NCI-H748 treated with DMSO at 0.1 percent for 48 hours (cell line): ENCODE measurements at places on chromosomes 12 and 14.

DNA sequence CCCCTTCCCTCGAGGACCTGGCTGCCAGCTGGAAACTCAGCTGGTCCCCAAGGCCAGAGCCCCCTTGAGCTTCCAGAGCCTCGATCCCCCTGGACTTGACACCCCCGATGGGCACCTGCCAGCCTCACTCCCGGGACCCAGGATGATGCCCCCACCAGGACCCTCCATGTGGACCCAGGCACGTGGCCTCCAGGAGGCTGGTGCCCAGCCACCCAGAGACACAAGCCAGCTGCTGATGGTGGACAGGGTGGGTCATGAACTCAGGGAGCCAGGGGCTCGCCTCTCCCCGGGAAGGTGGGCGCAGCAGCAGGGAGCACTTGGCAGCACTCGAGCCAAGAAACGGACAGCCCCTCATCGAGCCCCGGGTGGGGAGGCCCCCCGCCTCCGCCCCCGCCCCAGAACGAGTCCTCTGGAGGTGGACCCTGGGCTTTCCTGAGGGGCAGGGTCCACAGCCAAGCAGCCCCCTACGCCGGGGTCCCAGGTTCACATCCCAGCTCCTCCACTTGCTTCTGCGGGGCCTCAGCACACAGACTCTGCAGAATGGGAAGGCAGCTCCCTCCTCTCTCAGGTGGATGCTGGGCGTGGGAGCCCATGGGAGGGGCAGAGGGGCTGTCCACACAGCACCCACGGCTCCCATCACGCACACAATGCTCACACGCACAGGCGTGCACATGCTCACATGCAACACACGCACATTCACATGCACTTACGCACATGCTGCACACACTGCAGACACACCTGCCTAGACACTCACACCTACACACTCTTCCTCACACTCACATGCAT, 12.1 kb downstream of the C14orf180 start:
- DNase-seq: no peak

- no peak for DNase-seq
Observed at GRCh38 chr14:22070119-22070982, 396.7 kb upstream of the OR4E1 start.

GRCh38 chr12:21771311-21771710, 3.2 kb downstream of the KCNJ8 start:
- DNase-seq: no peak

GRCh38 chr14:96016501-96017160, 22.5 kb upstream of the C14orf132 start:
- DNase-seq: peak; percentile 79

- DNase-seq: no peak
Observed at GRCh38 chr14:59356312-59356711, 108.9 kb downstream of the GPR135 start.

- no peak for DNase-seq
Observed at GRCh38 chr12:45665941-45666340, 63.6 kb upstream of the ARID2 start.

DNA sequence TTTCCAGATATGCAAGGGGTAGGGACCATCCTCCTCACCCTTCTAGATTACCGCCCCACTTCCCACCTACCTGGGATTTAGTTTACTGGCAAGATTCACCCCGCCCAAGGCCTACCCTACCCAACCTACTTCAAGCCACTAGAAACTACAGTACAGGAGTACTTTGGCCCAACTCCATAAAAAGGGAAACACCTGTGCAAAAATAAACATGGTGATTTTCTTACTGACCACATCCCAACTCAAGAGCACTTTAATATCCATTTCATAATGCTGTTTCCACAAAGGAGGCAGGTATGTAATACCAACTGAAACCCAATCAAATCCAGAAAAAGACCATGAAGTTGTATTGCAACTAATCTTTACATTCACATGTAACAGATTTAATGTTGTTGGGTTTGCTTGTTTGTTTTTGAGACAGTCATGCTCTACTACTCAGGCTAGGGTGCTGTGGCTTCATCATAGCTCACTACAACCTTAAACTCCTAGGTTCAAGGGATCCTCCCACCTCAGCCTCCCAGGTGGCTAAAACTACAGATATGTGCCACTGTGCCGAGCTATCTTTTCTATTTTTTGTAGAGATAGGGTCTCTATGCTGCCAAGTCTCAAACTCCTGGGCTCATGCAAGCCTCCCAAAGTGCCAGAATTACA, 41.7 kb upstream of the RAP1B start:
- no peak for DNase-seq

DNA sequence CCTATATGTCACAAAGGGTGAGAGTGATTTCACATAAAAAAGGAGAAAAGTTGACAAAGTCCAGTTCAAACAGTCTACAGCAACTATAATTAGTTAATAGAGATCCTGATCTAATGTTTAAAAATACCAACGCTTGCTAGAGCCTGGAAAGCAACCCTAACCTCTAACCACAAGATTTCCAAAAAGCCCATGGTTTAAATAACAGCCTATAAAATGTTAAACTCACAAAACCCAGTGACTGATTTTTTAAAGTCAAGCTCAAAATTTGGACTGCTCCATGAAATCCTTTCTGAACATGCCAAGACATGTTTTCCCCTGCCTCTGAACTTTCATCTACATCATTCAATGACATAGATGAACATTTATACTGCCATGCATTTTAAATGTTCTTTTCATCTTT, 81.6 kb downstream of the PLEKHG7 start:
- no peak for DNase-seq

DNA sequence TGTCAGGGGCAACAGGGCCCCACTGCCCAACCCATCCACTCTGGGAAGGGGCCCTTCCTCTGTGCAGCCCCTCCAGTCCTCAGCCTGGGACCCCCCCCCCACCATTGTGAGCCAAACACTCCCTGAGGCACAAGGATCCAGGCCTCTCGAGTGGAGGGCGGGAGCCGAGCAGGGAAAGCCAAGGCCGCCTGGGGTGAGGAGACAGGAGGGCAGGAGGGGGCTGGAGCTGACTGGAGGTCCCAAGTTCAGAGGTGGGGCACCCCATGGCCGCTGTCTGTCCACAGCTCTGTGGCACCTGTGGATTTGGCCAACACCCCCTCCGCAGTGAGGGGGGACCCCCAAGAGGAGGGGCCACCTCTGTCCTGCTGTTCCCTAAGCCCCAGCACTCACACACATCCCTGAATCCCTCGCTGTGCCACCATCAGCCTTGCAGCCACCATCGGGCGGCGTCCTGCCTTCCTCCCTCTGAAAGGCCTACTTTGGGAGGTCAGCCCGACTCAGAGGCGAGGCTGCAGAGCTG, 25.4 kb upstream of the C14orf180 start:
- DNase-seq: no peak

DNA sequence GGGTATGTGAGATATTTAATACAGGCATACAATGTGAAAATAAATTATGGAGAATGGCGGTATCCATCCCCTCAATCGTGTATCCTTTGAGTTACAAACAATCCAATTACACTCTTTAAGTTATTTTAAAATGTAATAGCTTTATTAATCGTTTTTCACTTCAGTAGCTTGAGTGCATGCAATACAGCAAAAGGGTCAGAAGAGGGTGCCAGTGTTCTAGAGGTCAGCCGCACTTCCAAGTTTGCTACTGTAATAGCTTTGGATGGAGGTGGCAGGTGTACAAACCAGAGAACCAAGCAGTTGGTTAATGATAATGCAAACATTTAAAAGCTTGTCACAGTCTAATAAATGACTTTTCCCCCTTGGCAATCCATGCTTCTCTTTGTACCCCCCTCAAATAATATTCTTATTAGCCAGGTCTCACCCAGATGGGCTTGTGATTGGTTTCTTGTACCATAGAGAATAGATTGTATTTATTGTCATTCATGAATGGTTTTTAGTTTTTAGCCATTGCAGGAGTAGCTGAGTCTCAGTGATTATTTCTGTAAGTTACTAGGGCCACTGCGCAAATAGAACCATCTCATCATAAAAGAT, 127.0 kb downstream of the ERC1 start:
- DNase-seq: peak; percentile 70

DNA sequence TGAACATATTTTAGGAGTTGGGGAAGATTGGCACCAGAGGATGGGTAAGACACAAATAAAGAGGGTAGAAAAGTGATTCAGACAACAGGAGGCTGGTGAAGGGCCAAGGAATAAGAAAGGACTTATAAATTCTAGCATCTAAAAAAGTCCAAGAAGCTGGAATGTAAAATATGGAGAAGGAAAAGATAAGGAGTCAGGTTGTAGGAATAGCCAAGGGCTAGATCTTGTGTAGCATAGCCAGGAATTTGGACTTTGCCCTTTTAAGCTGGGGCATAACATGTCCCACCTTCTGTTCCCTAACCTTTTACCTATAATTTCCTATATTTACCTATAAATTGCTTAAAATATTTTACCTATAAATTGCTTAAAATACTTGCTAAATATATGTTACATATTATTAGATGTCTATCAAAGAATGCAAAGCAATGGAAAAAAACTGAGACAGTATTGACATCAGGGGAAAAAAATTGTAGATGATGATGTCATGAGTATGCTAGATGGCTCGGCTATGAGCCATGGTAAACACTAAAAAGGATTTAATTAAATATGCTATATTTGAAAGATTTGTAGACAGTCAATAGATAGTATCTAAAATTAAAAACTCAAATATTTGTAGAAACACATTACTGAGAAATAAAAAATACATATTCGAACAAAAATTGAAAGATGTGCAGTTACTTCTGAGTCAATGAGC, 99.7 kb upstream of the PLEKHG7 start:
- DNase-seq: no peak

DNA sequence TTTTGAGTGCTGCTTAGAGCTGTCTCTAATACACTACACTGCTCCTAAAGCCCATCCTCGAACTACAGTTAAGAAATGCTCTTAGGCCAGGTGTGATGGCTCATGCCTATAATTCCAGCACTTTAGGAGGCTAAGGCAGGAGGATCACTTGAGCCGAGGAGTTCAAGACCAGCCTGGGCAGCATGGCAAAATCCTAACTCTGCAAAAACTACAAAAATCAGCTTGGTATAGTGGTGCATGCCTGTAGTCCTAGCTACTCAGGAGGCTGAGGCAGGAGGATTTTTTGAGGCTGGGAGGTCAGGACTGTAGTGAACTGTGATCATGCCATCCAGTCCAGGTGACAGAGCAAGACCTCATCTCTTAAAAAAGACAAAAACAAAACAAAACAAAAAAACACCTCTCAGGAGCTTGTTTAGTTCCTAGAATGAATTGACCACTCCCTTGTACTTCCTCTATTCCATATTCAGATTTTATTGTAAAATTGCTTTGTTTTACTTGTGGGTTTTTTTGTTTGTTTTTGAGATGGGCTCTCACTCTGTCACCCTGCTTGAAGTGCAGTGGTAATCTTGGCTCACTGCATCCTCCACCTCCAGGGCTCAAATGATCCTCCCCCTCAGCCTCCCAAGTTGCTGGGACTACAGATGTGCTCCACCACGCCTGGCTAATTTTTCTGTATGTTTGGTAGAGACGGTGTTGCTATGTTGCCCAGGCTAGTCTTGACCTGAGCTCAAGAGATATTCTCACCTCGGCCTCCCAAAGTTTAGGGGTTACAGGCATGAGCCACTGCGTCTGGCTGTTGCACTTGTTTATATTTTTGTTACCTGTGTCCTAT, 13.6 kb downstream of the MDM2 start:
- no peak for DNase-seq

DNA sequence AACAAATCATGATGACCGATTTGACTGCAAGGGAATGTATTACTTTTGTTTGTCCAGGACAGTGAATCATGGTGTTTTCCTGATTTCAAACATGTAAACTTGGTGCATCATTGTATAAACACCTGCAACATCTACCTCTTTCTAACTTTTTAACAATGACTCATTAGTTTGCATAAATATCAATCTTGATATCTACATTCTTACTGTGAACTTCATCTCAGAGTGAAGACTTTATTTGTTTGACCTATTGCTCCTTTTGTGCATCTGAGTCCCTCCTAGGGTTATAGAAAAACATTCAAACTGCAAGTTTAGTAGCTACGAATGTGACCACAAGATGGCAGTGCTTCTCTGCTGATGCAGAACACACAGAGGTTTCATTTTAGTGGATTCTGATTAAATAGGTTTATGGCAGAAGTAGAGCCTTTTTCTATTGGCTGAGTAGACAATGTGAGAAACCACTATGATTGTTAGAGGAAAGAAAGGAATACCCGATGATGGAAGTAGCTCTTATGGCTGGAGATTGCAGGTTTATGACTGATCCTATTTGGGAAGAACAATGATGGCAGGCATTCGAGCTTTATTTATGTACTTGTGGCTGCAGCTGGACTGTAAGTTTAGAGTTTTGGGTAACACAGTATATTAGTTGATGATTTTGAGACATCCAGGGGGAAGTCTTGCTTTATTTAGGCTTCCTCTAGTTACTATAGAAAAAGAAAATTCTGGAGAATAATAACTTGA, 244.2 kb upstream of the OR4E1 start:
- peak; percentile 5 for DNase-seq

GRCh38 chr12:13777374-13777773, 204.0 kb downstream of the GRIN2B start:
- DNase-seq: no peak

DNA sequence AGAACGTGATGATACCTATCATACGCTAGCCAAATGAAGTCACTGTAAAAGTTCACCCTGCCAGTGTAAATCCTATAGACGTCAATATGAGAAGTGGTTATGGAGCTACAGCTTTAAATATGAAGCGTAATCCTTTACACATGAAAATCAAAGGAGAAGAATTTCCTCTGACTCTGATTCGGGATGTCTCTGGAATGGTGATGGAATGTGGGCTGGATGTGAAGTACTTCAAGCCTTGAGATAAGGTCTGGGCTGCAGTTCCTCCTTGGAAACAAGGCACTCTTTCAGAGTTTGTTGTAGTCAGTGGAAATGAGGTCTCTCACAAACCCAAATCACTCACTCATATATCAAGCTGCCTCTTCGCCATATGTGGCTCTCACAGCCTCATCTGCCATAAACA, 53.1 kb upstream of the NAP1L1 start:
- no peak for DNase-seq

DNA sequence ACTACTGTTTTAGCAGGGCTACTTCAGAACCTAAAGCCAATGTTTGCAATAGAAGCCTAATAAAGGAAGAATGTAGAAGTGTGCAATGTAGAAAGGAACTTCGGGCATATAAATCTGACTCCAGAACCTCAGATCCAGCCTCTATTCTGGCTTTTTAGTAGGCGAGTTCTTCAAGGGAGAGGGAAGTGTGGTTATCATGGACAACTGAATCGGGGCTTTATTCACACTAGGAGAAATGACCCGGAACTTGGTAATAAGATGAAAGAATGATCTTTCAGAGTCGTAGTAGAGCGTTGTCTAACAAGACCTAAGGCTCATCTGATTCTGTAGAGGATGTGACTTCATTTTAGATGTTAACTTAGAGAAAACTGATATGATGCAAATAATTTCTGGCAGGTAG, 72.9 kb downstream of the CRADD start:
- no peak for DNase-seq

GRCh38 chr12:3725388-3726115, 27.4 kb downstream of the CRACR2A start:
- DNase-seq: no peak

- no peak for DNase-seq
Observed at GRCh38 chr12:60842181-60842580, 1246.4 kb downstream of the SLC16A7 start.

GRCh38 chr12:3076730-3077571, at the start of gene TSPAN9:
TSS of gene TSPAN9 (plus strand) at chr12:3077379. CDS start at chr12:3201194, 123,815 bp downstream.
- peak; percentile 12 for DNase-seq
